ENCODE measurements at places on chromosomes 6 and 20. TPM values are rescaled to one million over a fixed set of nuclear protein-coding genes. Genes with fewer than 3 reads are reported as not detected.

The DHX35 gene
- 13.0 TPM for total RNA-seq

DNA sequence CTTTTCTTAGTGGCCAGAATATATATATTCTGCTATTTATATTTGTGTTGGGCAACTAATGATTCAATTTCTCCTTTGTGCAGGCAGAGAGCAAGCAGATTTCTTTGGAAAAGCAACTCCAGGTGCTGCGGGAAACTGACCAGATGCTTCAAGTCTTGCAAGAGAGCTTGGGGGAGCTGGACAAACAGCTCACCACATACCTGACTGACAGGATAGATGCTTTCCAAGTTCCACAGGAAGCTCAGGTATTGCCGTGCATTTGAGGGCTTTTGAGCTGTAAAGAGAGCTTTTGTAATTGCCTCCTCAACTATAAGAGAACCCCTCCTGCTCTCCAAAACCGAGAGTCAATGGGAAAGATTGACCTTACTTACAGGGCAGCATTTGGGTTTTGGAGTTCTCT, 203.5 kb downstream of the UTRN start:
- no peak for DNase-seq

GRCh38 chr6:14200047-14200446, 82.5 kb downstream of the CD83 start:
- DNase-seq, result no peak

DNA sequence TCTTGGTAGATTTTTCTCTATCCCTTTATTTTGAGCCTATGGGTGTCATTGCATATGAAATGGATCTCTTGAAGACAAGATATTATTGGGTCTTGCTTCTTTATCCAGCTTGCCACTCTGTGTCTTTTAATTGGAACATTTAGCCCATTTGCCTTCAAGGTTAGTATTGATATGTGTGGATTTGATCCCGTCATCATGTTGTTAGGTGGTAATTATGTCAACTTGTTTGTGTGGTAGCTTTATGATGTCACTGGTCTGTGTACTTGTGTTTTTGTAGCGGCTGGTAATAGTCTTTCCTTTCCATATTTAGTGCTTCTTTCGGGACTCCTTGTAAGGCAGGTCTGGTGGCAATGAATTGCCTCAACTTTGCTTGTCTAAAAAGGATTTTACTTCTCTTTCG, 61.9 kb downstream of the UNC5CL start:
- no peak for DNase-seq

DNA sequence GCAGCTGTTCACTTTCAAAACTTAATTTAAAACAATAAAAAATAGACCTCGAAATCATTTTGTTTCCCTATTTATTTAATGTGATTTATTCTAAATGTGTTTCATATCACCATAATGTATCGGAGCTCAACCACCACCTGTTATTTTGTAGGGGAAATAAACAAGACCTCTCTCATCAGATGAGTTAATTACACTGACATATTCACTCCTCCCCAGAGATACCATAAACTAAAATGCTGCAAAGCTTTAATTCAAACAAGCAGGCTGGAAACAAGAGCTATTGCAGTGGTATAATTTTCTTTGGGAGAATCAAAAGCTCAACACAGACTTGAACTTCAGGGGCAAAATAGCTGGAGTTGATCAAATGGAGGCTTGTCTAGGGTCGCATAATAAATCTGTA, 303.5 kb upstream of the TSHZ2 start:
- no peak for DNase-seq

GRCh38 chr20:54004445-54004844, 65.9 kb downstream of the BCAS1 start:
- DNase-seq, result no peak

The DEFB132 gene
- total RNA-seq, result not detected

The BTNL2 gene
- total RNA-seq, result not detected

The LKAAEAR1 gene
- total RNA-seq, result not detected

The IL20RA gene
- total RNA-seq, result 21.9 TPM

GRCh38 chr6:125688138-125688537, 61.3 kb upstream of the HEY2 start:
- no peak for DNase-seq

The PPP1R3D gene
- 11.8 TPM for total RNA-seq

The GPSM3 gene
- total RNA-seq, result 16.2 TPM

DNA sequence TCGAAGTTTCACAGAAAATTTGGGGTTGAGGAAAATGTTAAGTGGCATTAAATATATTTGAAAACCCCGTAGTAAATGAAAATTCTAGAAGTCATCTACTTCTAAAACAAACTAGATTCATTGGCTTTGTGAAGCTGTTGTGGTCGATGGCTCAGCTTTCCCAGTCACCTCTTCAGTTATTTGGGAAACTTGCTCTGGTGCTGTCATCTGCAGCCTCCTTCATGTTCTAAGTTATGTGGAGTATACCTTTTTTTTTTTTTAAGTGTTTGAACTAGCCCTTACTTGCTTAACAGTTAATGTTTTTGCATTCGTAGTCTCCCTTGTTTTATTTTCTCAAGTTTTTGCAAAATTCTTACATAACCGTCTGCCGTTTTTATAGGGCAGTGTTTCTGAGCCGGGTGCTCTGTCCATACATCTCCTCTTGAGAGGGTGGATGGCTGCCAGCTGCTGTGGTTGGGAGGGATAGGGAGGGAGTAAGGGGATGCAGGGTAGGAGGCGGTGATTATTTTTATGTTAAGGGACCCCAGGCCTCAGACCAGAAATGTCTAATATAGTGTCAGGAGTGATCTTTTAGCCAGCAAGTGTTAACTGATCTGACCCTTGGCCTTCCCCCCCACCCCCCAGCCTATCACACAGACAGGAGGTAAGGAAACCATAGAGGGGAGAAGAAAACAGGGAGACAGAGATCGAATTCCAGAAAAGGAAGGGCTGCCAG, 7.1 kb downstream of the RREB1 start:
- no peak for DNase-seq

GRCh38 chr20:24963672-24964505, 14.8 kb downstream of the CST7 start:
- peak; percentile 56 for DNase-seq

DNA sequence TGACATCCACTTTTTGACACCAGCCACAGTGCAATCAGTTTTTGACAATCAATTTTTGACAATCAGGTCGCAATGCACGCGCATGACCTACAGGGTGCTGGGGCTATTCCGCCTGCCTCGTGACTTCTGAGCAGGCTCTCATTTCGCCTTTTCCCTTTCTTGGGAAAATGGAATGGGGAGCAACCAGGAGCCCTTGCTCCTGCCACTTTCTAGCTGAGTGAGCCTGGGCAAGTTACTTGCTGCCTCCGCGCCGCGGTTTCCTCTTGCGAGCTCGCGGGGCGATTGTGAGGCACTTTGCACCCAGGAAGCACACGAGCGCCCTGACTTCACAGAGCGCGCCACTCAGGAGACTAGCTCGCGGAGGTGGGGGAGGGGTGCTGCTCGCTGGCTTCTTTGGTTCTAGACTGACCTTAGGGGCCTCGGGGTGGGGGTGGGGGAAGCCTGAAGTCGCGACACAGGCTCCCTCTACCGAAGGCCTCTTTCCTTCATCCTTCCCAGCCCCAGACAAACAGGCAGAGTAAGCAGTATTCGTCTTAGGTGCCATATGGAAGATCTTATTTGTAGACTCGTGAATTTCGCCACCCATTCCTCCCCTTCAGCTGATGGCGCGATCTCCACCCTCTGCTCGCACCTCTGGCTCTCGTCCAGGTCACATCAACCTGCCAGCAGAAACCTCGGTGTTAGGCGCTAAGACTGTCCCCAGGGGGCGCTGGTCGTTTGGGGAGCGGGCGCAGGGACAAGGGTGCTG, 4.6 kb downstream of the TP53TG5 start:
- peak; percentile 88 for DNase-seq

- DNase-seq, result peak; percentile 91
Observed at GRCh38 chr20:37527638-37528445, at the start of gene BLCAP. TSS of gene BLCAP (minus strand) at chr20:37527876. CDS start at chr20:37519174, 8,702 bp downstream.

DNA sequence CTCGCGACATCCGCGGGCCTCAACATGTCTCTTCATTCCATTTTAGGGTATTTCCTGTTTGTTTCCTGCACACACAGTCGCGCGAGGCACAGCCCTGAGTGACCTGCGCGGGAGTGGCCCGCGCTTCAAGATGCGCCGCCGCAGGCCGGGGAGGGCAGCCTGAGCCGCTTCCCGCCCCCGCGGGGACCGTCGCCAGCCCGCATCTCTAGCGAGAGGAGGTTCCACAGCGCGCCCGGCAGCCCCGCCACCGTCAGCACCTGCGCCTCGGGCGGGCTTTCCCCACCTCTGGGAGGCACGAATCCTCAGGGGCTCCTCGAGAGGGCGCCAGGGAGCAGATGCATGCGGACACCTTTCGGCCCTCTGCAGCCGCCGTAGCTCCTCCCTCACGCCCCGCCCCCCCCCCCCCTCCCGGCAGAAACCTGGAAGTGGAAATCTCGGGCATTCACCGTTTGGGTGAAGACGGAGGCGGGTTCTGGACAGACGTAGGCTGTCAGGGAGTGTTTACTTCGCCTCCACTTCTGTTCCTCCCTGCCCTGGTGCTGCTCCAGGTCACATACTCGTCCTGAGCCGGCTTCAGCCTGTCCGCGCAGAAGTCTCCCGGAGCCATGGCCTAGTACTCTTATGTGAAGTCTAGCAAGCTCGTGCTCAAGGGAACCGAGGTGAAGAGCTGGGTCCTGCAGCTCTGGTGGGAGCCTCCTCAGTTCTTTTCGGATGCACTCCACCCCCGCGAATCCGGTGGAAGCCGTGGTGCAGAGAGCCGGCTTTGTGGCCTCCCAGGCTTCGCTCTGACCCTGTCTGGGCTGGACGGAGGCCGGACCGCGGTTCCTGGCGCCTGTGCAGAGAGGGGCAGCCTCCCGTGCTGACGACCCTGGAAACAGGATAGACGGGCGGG, 880.5 kb upstream of the DEFB115 start:
- DNase-seq, result no peak

The MCCD1 gene
- not detected for total RNA-seq

The IP6K3 gene
- 1.5 TPM for total RNA-seq

DNA sequence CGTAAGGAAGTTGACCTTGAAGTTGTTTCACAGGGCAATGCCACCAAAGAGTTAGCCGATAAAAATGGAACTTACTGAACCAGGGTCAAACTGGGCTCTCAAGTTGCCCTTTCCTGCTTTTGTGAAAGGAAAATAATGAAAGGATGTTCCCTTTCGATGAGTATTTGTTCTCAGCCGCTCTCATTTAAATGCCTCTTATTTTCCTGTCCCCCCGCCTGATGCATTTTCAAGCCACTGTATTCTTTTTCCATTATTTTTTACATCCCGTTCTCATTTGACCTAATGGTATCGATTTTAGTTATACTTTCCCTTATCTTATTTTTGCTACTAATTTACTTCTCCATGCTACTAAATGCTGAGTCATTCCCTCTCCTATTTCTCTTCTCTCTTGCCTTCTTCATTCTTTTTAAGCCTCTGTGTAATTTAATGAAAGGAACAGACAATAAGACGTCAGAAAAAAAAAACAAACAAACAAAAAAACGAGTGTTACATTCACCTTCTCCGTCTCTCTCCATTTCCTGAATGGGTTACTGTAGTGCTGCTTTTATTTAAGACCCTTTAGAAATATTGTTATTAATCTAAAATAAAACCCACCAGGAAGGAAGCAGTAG, 655 bp upstream of the NDUFAF4 start:
- no peak for DNase-seq

DNA sequence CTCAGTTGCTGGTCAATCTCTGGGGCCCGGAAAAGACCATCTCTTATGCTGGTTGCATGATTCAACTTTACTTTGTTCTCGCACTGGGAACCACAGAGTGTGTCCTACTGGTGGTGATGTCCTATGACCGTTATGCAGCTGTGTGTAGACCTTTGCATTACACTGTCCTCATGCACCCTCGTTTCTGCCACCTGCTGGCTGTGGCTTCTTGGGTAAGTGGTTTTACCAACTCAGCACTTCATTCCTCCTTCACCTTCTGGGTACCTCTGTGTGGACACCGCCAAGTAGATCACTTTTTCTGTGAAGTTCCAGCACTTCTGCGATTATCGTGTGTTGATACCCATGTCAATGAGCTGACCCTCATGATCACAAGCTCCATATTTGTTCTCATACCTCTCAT, 4.3 kb downstream of the OR2J3 start:
- no peak for DNase-seq

The TPMT gene
- 11.0 TPM for total RNA-seq

DNA sequence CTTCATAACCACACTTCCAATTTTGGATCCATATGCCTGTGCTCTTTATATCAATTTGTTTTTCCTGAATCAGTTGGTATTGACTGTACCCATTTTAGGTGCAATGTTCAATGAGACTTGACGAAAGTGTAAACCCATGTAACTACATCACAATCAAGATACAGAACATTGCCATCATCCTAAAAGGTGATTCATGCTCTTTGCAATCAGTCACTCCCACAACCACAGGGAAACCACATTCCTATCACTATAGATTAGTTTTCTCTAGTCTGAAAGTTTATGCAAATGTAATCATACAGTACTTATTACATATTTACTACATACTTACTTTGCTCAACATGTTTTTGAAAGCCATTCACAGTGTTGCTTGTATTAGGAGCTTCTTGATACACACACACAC, 167.4 kb downstream of the ADGRG6 start:
- no peak for DNase-seq

GRCh38 chr6:43990627-43991619, 136.3 kb downstream of the MRPL14 start:
- DNase-seq, result no peak

- DNase-seq, result no peak
Observed at GRCh38 chr6:29652198-29652584, 4.7 kb upstream of the MOG start.

- no peak for DNase-seq
Observed at GRCh38 chr6:162940426-162940825, 212.7 kb downstream of the PACRG start.

DNA sequence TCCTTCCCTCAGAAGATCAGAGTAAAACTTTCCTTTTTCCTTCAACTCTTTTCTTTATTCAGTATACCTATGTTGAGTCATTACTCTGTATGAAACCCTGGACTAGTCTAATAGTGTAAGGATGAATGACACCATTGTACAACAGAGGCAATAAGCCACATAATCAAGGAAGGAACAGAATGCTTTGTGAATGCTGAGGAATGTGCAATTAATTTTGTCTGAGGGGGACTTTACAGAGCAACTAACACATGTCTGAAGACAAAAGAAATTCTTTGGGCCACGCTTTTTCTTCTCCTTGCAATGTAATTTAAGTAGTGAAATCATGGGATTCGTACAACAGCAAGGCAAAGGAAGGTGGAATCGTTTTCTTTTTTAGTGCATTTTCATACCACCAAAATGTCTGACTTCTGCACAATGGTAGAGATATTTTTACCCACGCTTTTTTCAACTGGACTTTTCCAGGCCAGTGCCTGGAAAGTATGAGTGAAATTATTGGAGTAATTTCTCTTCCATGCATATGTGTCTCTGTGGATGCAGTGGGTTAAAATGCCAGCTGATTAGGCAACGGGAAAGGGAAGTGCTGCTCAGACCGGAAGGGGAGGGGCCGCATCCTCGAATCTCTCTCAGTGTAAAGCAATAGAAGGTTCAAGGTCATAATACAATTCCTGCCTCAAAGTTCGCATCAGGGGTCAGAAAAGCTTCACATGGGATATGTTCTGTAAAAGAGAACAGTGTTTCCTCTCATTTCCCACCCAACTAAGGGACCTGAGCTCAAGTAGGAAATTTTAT, 89.9 kb upstream of the MTHFD1L start:
- DNase-seq, result no peak

Data from vagina (tissue), 2 donors.